T1000 (cell line): ENCODE measurements at places on chromosomes 1 and 21.

GRCh38 chr1:69256036-69256435 lies 311.7 kb upstream of the LRRC7 start:
- DNase-seq, result no peak

DNA sequence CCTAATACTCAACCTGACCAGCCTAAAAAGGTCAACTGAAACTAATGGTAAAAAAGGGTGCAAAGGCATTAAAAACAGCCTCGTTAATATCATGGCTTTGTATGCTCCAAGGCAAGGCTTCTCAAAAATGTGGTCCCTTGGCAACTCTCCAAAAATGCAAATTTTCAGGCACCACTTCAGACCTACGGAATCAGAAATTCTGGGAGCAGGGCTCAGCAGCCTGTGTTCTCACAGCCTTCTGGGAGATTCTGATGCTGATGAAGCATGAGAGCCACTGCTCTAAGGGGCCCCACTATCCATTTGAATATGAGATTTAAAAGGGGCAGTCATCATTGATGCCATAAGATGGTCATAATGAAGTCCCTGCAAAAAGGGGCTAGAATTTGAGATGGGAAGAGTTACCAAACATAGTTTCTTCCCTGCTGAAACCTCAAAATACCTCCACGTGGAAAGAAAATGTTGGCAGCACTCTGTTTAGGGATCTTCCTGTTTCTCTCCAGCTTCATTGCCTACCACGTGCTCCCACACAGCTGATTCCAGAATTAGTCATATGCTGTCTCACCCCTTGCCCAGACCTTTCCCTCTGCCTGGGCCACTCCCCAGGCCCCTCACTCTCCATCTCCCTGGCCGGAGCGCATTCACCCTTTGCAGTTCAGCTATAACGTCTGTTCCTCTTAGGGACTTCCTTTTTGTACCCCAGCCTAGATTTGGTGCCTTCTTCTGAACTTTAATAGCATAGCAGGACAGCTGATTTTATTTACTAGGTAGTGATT lies 46.7 kb downstream of the PHC2 start:
- DNase-seq, result no peak

DNA sequence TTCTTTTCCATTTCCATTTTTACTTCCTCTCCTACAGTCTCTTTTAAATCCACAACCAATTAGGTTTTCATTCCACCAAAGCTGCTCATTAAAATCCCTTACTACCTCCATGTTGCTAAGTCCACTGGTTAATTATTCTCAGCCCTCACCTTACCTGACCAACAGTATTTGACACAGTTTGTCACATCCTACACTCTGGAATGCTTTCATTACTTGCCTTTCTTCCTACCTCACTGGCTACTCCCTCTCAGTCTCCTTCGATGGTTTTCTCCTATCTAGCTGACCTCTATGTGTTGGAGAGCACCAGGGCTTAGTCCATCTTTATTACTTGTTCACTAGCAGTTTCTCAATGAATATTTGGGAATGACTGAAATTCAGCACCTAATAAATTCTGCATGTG lies 78.6 kb downstream of the NME7 start:
- no peak for DNase-seq

DNA sequence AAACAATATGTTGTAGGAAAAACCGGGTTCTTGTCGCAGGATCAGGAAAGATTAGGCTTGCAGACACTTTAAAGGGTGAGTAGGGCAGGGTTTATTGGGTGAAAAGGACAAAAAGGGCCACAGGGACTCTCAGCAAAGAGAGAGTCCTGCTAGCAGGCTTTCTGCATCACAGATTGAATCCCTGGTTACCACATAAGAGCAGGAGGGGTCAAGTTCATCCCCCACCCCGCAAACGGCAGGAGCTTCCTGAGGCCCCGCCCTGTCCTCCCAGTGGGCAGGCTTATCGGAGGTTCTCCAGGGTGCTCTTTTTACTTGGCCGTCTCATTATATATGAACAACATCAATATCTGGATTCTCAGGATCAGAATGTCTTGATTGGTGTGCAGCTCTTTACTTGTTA lies 47.7 kb downstream of the SYCP1 start:
- DNase-seq, result no peak

DNA sequence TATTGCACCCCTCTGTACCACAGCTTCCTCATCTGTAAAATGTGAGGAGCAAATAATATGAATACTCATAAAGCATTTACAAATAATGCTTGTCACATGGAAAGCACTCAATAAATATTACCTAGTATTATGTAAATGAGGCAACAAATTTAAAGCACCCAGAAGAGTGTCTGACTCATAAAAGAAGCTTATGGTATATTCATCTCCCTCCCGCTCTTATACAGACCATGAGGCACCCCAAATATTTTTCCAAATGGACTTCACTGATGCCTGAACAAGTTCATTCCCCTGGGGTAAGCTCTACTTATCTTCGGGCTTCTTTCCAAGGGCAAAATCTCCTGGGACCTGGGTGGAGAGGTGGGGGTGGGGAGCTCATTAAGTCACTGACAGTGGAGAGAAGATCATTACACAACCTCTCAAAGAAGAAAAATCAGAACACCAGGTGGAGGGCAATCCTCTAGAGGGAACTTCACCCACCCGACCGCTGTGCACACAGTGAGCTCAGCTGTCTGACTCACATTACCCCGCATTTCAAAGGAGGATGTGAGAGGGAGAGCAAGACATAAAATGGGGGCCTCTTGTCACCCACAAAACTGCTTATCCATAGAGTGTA lies 166.2 kb downstream of the ASTN1 start:
- no peak for DNase-seq

DNA sequence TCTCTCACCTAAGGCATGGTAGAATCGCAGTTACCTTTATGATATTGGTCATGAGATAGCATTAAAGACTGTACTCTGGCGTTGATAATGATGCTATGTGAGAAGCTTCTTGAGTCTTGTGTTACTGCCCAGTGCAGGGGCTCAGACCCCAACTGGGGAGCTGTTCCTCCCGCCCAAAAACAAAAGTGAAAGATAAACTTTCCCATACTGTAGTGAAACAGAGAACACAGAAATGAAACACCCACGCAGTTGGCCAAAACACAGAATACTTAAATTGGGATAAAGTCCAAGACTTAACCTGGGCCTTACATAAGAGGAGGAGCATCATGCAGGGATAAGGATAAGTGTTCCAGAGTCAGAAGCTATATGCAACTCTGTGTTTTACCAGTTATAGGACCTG lies 130.6 kb downstream of the HHIPL2 start:
- DNase-seq, result no peak

- DNase-seq, result no peak
Observed at GRCh38 chr1:28323720-28324119, 5.1 kb upstream of the MED18 start.

DNA sequence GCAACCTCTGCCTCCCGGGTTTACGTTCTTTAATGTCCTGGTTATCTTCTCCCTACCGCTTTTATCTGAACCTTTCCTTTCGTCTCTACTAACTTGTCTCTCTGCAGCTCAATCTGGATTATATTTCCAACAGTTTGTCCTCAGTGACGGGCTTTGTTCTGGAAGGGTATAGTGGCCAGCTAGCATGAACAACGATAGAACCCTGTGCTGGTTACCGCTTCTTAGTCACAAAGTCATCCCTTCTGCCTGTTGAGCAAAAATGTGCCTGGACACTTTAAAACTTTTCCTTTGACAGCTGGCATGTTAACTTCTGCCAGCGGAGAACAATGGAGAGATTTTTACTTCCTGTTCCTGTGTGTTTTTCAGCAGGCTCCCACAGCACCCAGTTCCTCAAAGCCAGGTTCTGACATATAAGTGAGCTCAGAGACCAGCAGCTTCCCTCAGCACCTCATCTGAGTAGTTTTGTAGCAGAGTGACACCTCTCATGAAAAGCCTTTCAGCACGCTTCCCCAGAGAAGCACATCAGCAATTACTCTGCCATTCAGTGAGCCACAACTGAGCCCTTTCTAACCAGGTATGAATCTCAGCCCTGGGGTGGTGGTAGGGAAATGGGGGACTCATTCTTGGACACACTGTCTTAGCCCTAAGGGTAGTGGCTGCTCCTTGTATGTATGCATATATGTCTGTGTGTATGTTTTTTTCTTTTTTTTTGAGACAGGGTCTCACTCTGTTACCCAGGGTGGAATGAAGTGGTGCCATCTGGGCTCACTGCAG lies 23.6 kb upstream of the CCDC17 start:
- DNase-seq, result no peak

DNA sequence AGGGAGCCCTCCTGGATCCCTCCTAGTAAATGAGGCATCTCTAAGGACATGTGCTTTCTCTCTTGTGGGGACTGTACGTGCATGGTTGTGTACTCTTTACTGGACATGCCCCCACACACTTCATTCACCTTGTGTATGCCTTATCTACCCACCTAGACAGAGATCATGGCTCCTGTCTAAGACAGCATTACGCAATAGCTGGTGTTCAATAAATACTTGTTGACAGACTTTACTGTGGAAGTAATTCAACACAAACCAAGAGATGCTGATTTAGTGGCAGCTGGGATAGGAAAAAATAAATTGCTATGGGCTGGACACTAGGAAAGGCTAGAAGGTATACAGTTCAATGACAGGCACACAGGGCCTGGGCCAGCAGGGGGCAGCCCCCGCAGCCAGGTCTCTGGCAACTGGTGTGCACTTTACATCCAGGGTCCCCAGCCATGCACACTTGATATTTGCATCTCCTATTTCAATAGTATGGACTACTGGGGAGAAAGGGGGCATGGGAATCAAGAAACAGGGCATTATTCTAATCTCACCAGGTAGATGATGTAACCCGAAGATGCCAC lies 24.2 kb downstream of the TRABD2B start:
- no peak for DNase-seq

DNA sequence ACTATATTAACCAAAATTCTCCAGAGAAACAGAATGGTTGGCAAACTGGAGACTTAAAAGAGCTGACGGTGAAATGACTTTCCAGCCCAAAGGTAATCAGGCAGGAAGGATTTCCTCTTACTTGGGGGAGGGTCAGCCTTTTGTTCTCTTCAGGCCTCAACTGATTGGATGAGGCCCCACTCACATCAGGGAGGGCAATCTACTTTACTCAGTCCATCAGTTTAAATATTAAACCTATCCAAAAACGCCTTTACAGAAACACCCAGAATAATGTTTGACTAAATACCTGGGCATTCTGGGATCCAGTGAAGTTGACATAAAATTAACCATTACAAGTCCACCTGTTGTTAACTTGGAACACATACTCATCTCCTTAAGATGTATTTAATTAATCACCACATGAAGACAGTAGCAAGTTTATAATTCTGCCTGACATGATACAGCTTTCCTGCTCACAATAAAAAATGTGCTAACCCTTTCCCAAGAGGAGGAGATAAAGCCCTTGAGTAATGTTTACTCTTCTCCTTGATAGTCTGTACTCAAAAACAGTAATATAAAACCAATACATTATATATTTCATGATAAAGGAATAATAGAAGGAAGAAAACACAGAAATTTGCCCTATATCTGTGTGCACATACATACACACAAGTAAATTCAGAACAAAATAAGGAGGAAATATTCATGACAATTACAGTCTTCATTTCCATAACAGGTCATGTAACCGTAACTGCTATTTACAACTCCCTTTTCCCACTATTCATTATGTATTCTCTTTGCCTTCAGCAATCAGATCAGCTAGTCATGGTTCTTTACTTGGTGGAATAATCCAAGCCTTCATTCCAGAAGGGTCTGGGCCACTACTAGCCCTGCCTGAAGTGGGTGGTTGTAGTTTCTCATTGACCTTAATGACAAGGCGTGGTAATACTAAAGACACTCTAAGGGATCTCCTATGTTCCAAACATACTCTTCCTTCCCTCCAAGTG lies 107.5 kb upstream of the RUNX1 start:
- DNase-seq, result no peak

GRCh38 chr1:160362168-160362957 lies 4.5 kb upstream of the NHLH1 start:
- DNase-seq, result no peak

GRCh38 chr1:54125386-54126070 lies 27.3 kb downstream of the CDCP2 start:
- no peak for DNase-seq
